ENCODE measurements at places on chromosomes 11 and 22. TPM values are rescaled to one million over a fixed set of nuclear protein-coding genes. Genes with fewer than 3 reads are reported as not detected.

DNA sequence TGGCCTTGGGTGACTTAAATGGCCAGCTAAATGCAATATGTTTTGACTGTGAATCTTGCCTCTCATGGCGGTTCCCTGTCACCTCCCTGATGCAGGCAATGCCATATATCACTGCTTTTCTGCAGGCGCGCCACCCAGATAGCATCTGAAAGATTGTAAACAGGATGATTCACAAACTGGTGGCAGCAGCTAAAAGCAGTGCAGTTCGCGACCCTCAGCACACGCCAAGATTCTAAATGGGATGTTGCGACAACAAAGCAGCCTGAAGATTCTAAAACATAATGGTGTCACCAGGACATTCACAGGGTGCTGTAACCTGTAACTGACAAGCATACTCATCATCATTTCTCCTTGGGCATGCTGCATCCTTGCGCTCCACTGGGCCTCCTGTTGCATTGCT, 440.4 kb upstream of the CADM1 start:
- no peak for DNase-seq

DNA sequence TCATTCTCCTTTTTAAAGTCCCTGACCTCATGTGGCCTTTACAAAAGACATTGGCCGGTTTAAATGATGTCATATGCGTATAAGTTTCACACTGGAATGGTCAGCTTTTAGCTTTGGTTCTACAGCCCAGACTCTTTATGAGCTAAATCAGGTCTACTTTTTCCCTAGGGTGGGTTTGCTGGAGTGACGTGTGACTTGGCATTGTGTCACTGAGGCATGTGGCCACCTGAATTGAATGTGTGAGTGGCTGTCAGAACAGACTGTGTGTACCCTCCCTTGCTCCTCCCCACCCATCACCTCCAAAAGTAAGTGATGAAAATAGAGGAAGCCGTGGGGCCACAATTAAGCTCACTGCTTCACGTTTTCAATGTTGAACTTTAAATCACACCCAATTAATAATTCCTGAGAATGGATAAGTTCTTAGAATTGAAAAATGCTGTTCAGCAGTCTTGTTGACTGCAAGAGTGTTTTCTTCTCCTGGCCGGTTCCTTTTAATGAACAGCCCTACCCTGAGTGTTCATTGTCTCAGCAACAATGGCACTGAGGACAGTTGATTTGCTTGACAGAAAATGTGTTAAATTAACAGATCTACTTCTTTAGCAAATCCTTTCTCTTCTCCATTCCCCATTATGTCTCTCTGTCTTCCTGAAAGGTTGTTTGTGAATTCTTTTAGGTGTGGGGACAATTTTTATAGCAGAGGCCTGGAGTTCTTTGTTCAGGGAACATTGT, 11.3 kb downstream of the CECR2 start:
- DNase-seq, result peak; percentile 56

DNA sequence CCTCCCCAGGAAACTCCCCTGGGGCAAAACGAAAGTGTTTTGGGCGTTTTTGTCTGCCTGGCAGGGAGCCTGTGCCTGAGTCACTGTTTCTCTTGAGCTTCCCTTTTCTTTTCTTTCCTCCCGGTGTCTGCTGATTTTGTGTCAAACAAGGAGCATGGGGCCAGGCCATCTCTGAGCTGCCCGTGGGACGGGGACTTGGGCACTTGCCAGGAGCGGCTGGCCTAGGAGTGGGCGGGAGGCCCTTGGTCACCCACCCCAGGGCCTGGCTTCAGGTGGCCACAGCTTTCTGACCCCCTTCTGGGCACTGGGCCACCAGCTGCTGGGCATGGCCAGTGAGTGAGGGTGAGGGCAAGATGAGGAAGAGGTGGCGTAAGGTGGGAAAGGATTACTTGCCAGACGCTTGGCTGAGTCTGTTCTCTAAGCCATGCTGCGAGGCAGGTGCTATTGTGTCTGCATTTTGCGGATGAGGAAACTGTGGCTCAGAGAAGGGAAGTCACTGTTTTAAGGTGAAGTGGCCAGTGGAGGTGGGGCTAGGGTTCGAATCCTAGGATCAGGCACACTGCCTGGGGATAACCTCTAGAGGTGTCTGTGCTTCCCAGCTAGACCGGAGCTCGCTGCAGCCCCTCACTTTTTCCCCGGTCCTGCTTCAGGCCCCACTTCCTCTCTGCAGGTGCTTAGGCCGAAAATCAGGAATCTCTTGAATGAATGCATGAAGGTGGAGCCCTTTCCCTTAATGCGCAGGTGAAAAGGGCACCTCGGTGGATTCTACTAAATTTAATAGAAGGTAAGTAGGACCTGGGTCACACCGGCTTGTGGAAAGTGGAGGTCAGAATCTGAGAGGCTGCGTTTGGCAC, 7.8 kb upstream of the NFAM1 start:
- DNase-seq, result no peak

DNA sequence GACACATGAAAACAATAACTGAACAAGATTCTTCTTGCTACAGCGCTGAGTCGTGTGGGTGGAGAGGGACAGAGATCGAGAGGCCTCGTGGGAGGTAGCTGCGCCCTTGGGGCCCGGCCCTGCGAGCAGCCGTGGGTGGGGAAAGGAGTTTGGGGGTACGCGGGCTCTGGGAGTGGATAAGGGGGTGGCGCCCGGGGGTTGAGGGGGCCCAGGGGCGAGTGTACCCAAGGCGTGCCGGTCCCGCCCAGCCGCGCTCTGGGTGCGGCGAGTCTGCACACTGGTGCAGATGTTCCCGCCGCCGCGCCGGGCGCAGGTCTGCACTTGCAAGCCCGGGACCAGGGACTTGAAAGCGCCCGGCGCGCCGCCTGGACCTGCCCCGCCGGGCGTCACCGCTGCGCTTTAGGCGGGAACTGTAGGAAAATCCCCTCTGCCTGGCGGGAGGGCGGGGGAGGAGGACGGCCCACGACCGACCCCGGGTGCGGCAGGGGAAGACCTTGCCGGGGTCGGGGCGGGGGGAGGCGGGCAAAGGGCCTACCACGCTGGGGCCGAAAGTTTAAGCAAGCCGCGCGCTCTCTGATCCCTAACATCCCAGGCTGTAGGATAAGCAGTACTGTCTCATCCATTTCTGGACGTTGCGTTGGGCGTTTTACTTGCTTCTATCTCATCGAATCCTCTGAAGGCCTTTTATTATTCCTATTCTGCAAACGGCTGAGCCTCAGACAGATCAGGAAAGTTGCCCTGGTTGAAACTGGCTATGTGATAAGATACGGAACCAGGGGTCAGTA, 1.4 kb upstream of the KREMEN1 start:
- DNase-seq, result no peak

GRCh38 chr11:12587333-12587991, 86.8 kb upstream of the TEAD1 start:
- DNase-seq, result no peak

DNA sequence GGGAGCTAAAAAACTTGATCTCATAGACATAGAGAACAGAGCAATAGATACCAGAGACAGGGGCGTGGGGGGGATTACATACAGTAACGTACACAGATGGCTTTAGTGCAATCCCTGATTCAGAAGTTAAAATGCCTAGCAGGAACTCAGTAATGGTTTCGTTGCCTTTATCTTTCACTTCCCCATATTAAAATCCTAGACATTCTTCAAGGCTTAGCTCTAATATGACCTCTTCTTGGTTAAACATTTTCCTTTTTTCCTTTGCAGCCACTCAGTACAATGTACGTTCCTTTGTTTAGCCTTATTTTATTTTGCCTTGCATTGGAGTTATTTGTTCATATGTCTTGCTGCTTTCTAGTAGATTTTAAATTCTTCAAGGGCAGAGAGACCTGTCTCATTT, 104.9 kb downstream of the C11orf87 start:
- no peak for DNase-seq

- peak; percentile 89 for DNase-seq
Measured at GRCh38 chr11:128506999-128507611, 80.3 kb downstream of the ETS1 start.

- DNase-seq, result no peak
Measured at GRCh38 chr22:30841273-30841672, 127.3 kb downstream of the MORC2 start.

- DNase-seq, result no peak
Measured at GRCh38 chr11:117232911-117233409, 489 bp downstream of the RNF214 start.

DNA sequence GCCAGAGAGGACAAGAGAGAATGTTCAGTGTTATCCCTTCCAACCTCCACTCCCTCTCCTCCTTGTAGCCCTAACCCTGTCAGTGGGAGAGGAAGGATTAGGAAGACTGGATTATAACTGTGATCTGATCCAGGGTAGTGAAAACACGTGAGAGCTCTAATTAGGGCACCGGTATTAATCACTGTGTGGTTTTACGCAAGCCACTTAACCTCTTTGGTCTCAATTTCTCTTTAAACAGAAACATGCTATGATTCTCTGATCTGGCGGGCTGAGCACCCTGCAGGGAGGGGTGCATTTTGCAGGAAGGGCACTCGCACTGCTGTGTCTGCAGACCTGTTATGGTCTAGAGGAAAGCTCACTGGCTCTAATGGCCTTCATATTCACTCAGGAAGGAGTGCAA, 11.5 kb downstream of the RPL27A start:
- no peak for DNase-seq

GRCh38 chr11:67391304-67392182, at the start of gene RAD9A:
TSS of gene RAD9A (plus strand) at chr11:67391986. CDS start at chr11:67392045, 59 bp downstream.
- DNase-seq, result peak; percentile 94

GRCh38 chr11:8871171-8871775, 39.7 kb upstream of the AKIP1 start:
- DNase-seq, result peak; percentile 30

DNA sequence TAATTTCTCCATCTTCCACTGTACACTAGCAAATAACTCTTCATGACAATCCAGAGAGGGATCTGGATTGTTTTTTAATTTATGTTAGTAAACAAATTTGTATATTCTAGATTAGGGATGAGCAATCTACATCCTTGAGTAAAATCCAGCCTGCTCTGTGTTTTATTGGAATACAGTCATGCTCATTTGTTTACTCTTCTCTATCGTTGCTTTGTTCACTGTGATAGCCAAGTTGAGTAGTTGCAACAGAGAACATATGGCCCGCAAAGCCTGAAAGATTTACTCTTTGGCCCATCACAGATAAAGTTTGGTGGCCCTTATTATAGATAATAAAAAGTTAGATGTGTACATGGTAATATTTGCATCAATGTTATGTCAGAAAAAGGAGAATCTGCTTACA, 6.2 kb upstream of the BLID start:
- no peak for DNase-seq

DNA sequence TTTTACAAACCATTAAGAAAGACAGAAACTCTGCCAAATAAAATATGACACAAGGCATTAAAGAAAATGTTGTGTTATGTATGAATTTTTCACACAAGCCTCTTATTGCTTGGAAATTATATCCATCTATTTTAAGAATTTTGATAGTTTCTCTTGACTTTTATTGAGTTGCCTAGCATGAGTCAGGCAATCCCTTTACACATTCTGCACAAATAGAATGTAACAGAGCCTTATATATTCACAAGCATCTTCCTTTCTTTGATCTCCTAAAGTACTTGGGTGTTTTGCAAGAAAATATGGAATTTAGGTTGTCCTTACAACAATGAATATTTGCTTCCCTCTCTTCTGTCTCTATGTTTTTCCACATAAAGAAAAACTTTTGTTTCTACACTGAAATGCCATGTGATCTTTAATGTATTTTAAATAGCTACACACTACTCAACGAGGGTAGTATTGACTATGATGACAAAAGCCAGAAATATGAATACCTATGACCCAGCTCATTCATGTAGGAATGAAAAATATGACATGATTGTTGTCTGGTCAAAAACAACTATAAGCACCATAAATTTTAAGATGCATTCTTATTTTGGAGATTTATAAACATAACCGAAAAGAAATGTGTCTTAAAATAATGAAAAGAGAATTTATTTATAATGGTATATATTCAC, 398.8 kb downstream of the GUCY1A2 start:
- no peak for DNase-seq

DNA sequence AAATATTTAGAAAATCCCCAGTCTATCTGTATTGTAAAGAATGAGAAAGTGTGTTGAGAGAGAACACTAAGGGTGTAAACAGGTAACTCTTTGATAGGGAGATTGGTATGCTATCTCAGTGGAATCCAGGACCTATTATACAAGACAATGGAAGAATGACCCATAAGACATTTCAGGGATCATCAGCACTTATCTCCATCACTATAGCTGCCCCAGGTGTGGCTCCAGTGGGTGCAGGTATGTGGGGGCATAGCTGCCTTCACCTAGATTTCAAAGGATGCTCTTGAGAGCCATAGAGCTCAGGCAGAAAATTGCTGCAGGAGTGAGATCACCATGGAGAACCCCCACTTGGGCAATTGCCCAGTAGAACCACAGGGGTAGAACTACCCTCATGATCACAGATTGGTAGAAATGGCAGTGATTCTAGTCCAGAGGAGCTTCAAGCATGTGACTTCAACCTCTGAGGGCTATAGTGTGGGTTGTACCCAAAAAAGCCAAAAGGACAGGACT, 252.3 kb upstream of the TBCEL start:
- no peak for DNase-seq

GRCh38 chr22:28021998-28022660, 103.1 kb upstream of the PITPNB start:
- DNase-seq, result no peak

DNA sequence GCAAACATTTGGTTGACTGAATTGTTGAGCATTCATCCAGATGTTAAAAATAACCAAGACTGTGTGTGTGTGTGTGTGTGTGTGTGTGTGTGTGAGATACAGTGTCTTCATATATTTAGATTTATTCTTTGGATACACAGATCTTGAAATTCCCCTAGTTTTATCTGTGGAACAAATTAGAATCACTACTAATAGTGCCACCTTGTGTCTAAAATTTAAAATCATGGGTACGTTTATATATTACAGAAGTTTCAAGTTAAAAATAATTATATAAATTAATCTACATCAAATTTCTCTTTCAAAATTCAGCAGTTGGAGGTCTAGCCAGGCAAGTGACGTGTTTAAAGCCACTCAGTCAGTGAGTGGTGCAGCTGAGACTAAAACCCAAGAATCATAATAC, 1566.2 kb upstream of the TENM4 start:
- no peak for DNase-seq

Gene FANCF
- total RNA-seq, result 0.73 TPM

Gene FAM227A
- total RNA-seq, result not detected

Gene CD248
- 2.8 TPM for total RNA-seq

Gene PHLDB1
- 25.7 TPM for total RNA-seq

Gene OR5D13
- total RNA-seq, result not detected

Gene PRRG4
- 0.46 TPM for total RNA-seq
